ENCODE measurements at places on chromosomes 1 and 21.

- DNase-seq, result no peak
Measured at GRCh38 chr1:7331926-7332535, 439.1 kb upstream of the VAMP3 start.

- DNase-seq, result no peak
Measured at GRCh38 chr1:198701766-198702539, 63.1 kb downstream of the PTPRC start.

GRCh38 chr1:31161571-31161970, 78.1 kb downstream of the NKAIN1 start:
- DNase-seq, result no peak

- DNase-seq, result peak; percentile 23
Measured at GRCh38 chr1:63615768-63616420, 22.7 kb downstream of the PGM1 start.

DNA sequence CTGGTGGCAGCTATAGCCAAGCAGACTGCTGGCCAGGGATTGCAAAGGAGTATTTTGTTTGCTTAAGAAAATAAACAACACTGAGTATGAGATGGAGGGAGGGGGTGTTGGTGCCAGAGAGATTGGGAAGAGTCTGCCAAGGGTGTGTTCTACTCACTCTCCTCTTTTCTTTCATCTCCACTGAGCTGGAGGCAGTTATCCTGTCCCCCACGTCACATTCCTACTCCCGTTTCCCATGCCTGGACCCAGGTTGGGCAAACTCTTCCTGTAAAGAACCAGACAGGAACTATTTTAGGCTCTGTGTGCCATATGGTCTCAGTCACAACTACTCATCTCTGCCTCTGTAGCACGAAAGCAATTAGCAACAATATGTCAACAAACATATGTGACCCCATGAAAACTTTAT, 1.4 kb upstream of the IL24 start:
- no peak for DNase-seq

- DNase-seq, result no peak
Measured at GRCh38 chr1:113394043-113394862, 3.9 kb downstream of the MAGI3 start.

GRCh38 chr1:4424254-4424653, 230.2 kb upstream of the AJAP1 start:
- no peak for DNase-seq

DNA sequence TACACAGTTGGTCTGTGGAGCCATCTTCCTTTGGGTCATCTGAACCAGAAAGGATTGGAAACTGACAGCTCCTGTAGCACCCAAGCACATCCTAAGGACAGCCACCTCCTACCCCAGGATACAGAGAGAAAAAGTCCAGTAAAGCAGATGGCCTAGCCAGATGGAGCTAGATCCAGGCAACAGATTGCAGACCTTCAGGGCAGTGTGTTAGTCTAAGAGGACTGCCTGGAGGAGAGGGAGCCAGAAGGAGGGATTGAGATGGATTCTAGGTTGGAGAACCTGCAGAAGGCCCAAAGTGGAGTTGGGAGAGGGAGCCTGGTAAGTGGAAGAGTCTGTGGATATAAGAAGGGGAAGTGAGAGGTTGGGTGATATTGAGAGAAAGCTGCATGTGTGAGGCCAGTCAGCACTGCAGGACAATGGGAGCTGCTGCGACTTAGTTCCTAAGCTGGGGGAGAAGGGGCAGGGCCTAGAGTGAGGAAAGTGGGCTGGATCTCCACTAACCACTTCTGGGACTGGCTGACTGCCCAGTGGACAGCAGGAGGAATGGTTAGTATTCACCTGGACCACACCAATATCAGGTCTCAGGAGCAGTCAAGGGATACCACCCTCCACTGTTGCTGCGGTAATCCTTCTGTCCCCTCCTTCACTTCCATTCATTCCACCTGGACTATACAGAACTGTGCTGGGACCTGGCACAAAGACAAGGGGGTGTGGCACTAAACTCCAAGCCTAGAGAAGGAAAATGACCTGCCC, 13.4 kb downstream of the BCAN start:
- DNase-seq, result no peak

GRCh38 chr21:38806153-38806941, 618 bp downstream of the ETS2 start:
- no peak for DNase-seq

DNA sequence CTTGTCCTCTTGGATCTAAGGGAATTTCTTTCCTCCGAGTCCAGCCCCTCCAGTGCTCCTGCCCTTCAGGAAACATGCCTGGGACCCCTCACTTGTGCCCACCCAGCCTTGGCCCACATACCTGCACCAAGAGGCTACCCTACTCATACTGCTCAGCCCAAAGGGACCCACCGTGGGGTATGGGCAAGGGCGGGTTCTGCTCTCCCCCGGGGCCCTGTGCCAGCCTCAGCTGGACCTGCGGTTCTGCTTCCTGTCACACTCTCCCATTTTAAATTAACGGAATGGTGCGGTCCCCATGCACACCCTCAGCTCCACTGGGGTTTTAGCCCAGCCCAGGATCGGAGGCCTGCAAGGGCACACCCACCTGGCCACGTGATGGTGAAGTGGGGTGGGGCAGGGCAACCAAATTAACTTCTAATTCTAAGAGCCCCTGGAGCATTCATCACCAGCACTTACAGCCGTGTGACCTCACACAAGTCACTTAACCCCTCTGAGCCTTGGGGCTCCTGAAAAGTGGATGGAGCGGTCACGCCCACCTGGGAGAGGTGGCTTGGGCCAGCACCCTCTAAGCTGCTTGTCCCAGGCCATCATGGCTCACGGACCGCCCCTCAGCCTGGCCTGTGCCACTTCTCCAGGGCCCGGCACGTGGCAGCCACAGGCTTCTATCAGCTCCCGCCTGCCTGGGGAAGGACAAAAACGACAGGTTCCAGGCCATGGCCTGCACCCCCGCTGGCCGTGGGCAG, 28.3 kb downstream of the TP73 start:
- no peak for DNase-seq

GRCh38 chr1:232695621-232696385, 65.9 kb upstream of the SIPA1L2 start:
- DNase-seq, result no peak

DNA sequence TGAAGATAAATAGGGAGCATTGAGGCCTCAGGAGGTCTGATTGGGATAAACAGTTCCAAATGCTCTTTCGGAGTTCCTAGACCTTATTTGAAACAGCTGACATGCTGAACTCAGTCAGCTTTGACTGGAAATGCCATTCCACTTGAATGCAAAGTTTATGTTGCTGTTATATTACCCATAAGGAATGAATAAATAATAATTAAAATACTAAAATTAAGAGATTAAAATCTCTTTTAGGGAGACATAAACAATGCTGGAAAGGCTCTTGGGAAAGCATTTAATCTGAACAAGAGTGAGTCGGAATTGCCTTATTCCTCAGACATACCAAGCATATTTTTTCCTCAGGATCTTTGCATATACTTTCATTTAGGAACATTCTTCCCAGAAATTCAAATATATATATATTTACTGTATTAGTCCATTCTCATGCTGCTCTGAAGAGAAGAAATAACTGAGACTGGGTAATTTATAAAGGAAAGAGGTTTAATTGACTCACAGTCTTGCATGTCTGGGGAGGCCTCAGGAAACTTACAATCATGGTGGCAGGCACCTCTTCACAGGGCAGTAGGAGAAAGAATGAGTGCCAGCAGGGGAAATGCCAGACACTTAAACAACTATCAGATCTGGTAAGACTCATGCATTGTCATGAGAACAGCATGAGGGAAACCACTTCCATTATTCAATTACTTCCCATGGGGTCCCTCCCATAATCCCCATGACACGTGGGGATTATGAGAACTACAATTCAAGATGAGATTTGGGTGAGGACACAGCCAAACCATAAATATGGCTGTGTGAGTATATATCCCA, 318.2 kb upstream of the PLXNA2 start:
- no peak for DNase-seq

DNA sequence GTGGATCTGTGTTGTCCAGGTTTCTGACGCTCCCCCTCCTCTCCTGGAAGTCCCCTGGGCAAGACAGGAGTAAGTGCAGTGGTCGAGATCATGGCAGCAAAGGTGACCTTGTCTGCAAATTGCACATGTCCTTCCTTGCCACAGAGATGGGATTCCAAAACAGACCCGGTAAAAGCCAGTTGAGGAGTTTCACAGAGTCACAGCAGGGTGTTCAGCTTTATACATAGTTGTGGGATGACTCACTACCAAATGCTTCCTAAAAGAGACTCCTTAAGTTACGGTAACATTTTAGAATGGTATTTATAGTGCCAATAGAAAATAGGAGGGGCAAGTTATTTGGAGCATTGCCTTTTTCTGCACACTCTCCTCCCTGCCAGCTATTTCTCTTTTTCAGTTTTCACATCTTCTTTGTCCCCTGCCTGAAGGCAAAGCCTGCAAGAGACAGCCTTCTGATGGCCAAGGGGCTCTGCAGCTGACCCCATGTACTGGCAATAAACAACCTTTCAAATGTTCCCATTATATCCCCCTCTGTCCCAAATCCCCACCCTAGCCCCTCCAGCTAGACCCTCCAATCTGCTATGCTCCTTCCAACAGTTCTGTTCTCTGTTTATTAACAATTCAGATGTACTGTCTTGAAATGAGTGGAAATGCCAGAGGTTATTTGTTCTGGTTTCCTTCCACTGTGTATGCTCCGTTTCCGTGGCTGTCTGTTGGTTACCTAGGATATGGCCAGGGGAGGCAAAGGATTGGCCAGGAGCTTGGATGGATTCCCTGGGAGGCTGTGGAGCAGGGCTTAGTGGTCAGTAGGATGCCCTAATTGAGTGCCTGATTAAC, 115.0 kb downstream of the TGFB2 start:
- peak; percentile 55 for DNase-seq

- DNase-seq, result no peak
Measured at GRCh38 chr21:27953340-27954045, 986.6 kb upstream of the ADAMTS5 start.

DNA sequence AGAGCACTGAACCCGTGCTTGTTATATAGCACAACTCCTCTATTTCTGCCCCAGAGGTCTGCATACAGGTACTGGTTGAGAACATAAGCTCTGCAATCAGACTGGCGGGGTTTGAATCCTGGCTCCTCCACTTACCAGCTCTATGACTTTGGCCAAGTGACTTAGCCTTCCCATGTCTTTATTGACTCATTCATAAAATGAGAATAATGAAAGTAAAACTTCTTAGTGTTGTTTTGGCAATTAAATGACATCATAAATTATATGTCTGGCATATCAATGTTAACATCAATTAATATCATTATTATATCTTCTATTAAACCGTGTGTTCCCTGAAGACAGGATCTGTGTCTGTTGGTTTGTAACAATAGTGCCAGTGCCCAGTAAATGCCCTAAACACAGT, 4.3 kb downstream of the INKA2 start:
- no peak for DNase-seq

GRCh38 chr1:4483021-4483625, 171.3 kb upstream of the AJAP1 start:
- DNase-seq, result no peak

- DNase-seq, result no peak
Measured at GRCh38 chr1:114328361-114328904, 174.8 kb upstream of the SYT6 start.

GRCh38 chr1:62900566-62900965, 116.6 kb downstream of the ATG4C start:
- no peak for DNase-seq

GRCh38 chr1:206690516-206690915, 5.8 kb downstream of the MAPKAPK2 start:
- no peak for DNase-seq

DNA sequence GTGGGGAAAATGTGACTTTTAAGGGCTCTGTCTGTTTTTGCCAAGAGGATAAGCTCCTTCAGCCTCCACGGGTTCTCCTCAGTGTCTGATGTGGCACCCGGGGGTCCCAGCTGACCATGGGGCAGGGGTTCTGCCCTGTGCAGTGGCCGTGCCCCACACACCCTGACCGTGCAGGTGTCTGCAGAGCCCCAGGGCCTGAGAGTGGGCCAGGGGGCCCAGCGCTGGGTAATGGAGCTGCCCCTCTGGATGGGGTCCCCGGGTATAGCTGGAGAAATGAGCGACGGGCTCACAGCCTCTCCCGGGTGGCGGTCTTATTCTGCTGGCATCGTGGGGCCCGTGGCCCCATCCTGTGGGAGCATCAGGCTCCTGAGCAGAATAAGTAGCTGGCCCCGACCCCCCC, 2.9 kb upstream of the PFKL start:
- DNase-seq, result no peak

GRCh38 chr1:40599926-40600325, 65.6 kb downstream of the RIMS3 start:
- no peak for DNase-seq

- DNase-seq, result no peak
Measured at GRCh38 chr1:16153096-16153998, 2.5 kb downstream of the EPHA2 start.

GRCh38 chr1:177464686-177465085, 293.9 kb downstream of the BRINP2 start:
- DNase-seq, result no peak

DNA sequence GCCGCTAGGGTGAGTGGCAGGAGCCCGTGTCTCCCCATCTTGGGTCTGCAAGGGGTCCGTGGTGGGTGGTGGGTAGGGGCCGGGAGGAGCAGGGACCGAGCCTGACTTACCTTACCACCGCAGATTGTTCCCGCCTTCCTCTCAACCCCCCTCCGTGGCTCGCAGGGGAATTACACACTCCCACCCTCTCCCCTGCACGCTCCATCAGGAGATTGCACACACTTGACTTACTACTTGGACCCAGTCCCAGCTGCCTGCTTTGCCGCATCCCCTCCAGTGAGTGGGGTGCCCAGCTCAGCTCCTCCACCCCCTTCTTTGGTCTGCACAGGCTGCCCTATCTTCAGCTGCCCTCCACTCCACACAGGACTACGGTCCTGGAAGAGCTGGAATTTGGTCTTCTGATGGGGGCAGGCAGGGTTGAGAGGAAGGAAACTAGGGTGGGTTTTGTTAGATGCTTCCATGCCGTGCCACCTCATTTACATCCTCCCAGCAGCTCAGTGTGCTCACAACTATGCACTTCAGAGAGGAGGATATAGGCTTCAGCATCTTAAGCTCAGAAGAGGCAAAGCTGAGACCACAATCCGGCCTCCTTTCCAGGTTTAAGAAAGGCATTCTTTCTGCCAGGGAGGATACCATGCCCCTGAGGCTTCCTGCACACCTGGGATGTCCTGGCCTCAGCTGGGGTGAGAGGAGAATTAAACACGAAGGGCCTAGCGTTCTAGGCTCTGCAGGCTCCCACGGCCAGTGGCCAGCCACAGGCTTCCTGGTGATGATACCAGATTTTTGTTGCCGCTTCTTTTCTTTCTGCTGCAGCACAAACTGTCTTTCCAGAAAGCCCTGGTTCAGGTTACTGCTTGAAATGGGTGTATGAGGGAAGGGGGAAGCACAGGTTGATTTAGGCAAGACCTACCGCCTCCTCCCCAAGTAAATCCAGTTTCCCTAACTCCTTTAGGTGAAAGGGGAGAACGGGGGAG, 2.3 kb downstream of the KCNC4 start:
- DNase-seq, result no peak

GRCh38 chr1:14975119-14975518, 178.4 kb upstream of the TMEM51 start:
- no peak for DNase-seq

GRCh38 chr1:46394108-46394871, at the start of gene FAAH:
TSS of gene FAAH (plus strand) at chr1:46394317. CDS start at chr1:46394349, 32 bp downstream.
- DNase-seq, result no peak

Data from H54 (cell line).